ENCODE measurements at places on chromosomes 3 and 15.
A peak's percentile ranks its signal among the peaks of the same experiment; 100 is the strongest.

DNA sequence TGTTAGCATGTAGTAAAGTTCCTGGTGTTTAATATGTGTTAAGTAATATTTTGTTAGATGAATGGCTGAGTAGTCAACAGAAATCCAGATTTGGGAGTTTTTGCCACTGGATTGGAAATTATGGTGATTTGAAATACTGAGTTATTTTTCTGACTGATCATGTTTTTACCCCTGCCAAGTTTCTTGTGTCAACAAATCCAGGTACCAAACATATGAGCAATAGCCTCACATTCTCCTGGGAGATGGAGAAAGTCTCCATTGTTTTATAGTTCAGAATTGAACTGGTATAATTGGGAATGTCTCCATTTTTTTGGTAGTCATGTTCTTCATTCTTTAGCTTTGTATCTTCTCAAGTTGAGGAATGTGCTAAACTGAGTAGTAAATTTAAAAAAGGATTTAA is 767.2 kb upstream of the LMCD1 start:
- no peak for DNase-seq

GRCh38 chr15:51842852-51843737 is 13.6 kb downstream of the TMOD3 start:
- no peak for DNase-seq

DNA sequence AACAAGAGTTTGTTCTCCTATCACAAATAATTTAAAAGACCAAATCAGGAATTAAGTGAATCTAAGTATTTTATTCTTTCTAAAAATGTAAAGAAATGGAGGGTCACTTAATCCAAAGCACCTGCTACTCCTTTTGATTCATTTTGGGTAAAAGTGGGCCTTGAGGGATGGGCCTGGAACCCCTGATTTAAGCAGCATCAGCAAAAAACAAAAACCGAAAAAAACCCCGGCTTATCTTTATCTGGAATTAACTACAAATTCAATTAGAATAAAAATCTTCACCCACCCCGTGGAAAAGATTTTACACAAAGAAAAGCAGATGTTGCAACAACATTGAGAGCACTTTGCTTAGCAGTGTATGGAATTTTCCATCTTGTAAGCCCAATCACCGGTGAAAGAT is 1018.2 kb downstream of the MCTP2 start:
- DNase-seq = no peak

DNA sequence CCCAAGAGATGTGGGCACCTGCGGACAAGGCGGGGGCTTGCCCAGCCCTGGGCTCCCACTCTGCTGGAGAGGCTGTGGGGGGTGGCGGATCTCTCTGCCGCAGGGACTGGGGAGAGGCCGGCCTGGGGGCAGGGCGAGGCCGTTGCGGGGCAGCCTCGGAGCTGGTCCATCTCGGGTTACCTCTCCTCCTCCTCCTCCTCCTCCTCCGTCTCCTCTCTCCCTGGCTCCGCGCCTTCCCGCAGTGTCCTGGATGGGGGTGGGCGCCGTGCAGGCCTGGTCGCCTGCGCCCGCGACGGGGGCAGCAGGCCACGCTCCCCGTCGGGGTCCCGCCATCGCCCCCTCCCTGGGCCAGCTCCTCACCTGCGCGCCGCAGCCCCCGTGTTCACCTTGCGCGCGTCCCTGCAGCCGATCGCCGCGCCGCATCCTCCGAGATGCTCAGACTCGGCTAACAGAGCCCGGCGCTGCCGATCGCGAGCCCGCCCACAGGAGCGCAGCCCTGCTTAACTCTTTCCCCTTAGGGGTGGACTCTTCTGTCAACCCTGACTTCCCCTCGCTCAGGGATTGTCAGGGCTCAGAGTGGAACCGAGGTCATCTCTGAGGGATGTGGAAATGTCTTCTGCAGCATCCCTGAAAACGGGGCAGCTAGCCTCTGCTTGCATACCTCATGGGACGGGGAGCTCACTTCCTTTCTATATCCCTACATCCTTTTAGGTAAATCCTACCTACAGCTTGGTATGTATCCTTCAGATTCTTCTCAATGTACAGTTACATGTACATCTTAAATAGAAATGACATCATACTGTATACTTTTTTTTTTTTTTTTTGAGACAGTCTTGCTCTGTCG is at the start of gene PRRT3:
PRRT3 (minus strand) TSS at position 447 of the 844 bp plus-strand sequence. CDS start 2,293 bp downstream, outside the sequence.
- DNase-seq = no peak

DNA sequence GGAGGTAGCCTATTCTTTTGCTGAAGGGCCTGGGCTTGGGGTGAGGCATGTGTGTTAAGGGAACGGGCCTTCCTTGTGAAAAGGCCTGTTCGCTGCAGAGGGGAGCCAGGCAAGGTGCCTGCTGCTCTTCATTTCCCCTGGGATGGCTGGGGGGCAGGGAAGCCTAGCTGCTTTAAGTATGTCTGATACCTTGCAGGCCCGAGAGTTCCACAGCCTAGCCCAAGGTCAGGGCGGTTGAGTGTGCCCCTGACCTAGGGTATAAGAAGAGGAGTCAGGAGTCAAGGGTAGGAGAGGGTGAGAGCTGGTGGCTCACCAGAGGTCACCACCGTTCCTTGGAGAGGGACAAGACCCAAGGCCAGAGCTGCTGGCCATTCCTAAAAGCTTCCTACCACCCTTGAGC is 46.6 kb downstream of the UMPS start:
- no peak for DNase-seq

- no peak for DNase-seq
Observed at GRCh38 chr3:63308072-63308471, 30.0 kb downstream of the SYNPR start.

DNA sequence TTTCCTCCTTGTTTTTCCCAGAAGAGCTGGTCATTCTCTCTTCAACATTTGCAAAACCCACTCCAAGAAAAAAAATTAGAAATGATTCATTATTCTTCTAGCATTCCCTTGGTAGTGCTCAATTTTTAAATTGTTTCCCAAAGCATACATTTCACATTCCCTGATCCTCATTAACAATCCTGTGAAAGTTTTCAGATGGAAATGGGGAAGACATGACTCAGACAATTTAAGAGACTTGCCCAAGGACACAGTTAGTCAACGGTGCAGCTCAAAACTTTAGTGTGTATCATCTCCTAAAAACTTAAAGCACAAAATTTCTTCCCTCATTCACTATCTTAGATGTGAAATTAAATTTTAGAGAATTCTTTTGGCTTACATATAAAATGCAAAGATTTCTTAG is 17.1 kb upstream of the ABI3BP start:
- no peak for DNase-seq

- DNase-seq = no peak
Observed at GRCh38 chr3:21705769-21706168, 45.2 kb downstream of the ZNF385D start.

- DNase-seq = no peak
Observed at GRCh38 chr3:119733812-119734211, 31.0 kb downstream of the CFAP91 start.

GRCh38 chr3:189160519-189161309 is 11.1 kb upstream of the TPRG1 start:
- no peak for DNase-seq

DNA sequence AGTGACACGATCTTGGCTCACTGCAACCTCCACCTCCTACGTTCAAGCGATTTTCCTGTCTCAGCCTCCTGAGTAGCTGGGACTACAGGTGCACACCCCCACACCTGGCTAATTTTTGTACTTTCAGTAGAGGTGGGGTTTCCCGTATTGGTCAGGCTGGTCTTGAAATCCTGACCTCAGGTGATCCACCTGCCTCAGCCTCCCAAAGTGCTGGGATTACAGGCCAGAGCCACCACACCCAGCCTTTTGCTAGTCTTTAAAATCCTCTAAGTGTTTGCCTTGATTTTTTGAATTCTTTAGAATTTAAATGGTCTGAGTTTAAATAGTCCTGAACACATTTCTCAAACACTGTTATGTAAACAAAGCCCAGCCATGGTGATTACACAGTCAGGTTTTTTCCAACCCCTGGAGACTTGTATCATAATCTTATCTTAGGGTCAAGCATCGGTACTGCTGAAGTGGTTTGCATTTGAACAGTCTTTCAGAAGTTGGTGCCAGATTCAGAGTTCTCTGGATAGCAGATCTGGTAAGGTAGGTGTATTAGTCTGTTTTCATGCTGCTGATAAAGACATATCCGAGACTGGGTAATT is 28.2 kb upstream of the PIAS1 start:
- DNase-seq = no peak

DNA sequence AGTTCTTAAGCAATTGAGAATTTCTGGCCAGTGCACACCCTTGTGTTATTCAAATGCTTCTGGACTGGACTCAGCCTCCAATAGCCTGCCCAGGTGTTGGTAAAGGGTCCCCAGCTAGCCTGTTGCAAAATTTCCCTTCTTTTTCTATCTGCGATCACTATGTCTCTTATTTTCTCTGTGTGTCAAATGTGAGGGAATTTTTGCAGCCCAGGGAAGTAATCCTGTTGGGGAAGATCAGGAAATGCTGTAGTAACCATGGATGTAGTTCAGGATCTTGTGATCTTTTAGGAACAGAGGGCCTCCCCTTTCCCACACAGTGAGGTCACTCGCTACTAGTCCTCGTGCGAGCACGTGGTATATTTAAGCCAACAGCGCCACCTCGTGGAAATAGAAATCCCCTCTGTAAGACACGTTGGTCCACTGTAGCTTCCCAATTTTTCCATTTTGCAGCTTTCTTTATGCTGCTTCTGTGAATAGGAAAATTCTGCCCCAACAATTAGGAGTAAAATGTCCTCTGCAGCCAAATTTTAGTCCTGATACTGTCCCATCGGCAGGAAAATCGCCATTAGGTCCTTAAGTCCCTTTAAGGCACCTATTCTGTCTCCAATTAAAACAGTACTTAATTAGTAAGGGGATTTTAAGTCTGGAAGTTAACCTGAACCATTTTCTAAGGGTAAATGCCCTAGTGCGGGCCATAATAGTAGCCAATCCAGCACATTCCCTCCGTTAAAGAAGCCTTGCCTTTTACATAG is 4.0 kb upstream of the SMCO1 start:
- no peak for DNase-seq

DNA sequence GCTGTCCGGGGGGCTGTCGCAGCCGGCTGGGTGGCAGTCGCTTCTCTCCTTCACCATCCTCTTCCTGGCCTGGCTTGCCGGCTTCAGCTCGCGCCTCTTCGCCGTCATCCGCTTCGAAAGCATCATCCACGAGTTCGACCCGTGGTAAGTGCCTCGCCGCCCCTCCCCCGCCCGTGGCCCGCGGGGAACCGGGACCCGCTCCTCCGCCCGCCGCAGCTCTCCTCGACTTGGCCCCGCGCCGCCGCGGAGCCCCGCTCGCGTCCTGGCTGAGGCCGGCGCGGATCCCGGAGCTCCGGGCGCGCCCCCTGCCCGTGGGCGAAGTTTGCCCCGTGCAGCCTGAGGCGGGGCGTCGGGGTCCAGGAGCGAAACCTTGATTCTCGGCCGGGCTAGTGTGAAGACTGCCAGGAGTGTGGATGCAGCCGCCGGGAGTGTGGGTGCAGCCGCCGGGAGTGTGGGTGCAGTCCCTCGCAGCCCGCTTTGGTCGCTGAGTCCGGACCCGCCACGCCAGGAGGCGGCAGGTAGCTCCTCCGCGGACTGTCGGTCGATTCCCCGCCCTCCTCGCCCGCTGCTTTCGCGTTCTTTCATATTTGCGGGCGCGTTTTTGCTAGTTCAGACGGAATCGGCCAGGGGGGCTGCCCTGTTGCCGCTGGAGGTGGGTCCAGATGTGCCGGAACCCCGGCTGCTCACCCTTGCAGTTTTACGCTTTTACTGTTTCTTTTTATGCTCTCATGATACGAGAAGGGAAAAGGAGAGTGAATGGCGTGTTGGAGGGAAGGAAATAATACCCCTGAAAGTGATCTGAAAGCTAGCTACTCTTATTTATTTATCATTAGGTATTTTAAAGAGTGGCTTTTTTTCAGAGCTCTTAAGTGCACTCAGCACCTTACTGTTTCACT is 692 bp downstream of the STT3B start:
- peak; percentile 22 for DNase-seq

GRCh38 chr15:35958021-35958420 is 412.1 kb upstream of the DPH6 start:
- DNase-seq = no peak

All from stimulated activated CD8-positive, alpha-beta memory T cell treated with anti-CD3 and anti-CD28 coated beads, Interleukin-2, amount 100 ng/mL, for 1 hour (primary cell).